Regular cardiac myocyte (primary cell): ENCODE measurements at places on chromosomes 16 and 17. TPM values are rescaled to one million over a fixed set of nuclear protein-coding genes. Genes with fewer than 3 reads are reported as not detected.

TEKT1 gene
- not detected in 2 replicates for total RNA-seq

PTX4 gene
- 0.19 TPM in 1 of 2 replicates, not detected in the other for total RNA-seq

KRT13 gene
- 0.58 TPM in 1 of 2 replicates, not detected in the other for total RNA-seq

HIGD1B gene
- total RNA-seq = not detected in 2 replicates

HS3ST3A1 gene
- 4.8 and 12.7 TPM in 2 replicates for total RNA-seq

BCL6B gene
- 0.19 and 0.56 TPM in 2 replicates for total RNA-seq

NPIPB6 gene
- total RNA-seq = under 0.01 TPM in 1 of 2 replicates, not detected in the other

CHRNE gene
- 0.19 and 0.56 TPM in 2 replicates for total RNA-seq

HSD11B2 gene
- not detected in 2 replicates for total RNA-seq

TSPOAP1 gene
- under 0.01 TPM in 1 of 2 replicates, not detected in the other for total RNA-seq

ITGAD gene
- total RNA-seq = not detected in 2 replicates

ALOX15B gene
- total RNA-seq = 0.56 TPM in 1 of 2 replicates, not detected in the other

IRX6 gene
- total RNA-seq = not detected in 2 replicates

HOXB7 gene
- total RNA-seq = 0.28 and 0.38 TPM in 2 replicates

ZPBP2 gene
- not detected in 2 replicates for total RNA-seq

CDH11 gene
- total RNA-seq = 332 and 704 TPM in 2 replicates

CTRB1 gene
- total RNA-seq = not detected in 2 replicates

SLFN11 gene
- total RNA-seq = 84.3 and 125 TPM in 2 replicates

CACNA1H gene
- total RNA-seq = 13.0 and 14.9 TPM in 2 replicates

CD68 gene
- total RNA-seq = 7.5 and 15.2 TPM in 2 replicates

ADAP2 gene
- 7.9 and 12.1 TPM in 2 replicates for total RNA-seq

GDPD3 gene
- 0.56 and 0.77 TPM in 2 replicates for total RNA-seq

IRX3 gene
- 4.2 and 4.4 TPM in 2 replicates for total RNA-seq

RND2 gene
- 0.19 and 0.28 TPM in 2 replicates for total RNA-seq

TBX2 gene
- total RNA-seq = 23.4 and 64.0 TPM in 2 replicates

PDILT gene
- not detected in 2 replicates for total RNA-seq

COX4I1 gene
- total RNA-seq = 392 and 464 TPM in 2 replicates

MYCBPAP gene
- total RNA-seq = 0.77 and 2.3 TPM in 2 replicates
